ENCODE measurements at places on chromosomes 11 and 22. TPM values are rescaled to one million over a fixed set of nuclear protein-coding genes. Genes with fewer than 3 reads are reported as not detected.

The KCNE3 gene
- not detected for total RNA-seq

The COA4 gene
- total RNA-seq: 81.9 TPM

The MYBPC3 gene
- total RNA-seq: not detected

The TPBGL gene
- 0.07 TPM for total RNA-seq

The SNX32 gene
- total RNA-seq: 1.7 TPM

- no peak for DNase-seq
- H3K27me3 ChIP-seq: no peaks in the 10 kb centered on the region
- no peak overlapping the region for H3K27ac ChIP-seq
- no peak overlapping the region for H3K4me3 ChIP-seq
- H3K36me3 ChIP-seq: no peaks in the 10 kb centered on the region
- H3K4me1 ChIP-seq: no peaks in the 10 kb centered on the region
These were observed 351.8 kb upstream of the ANO3 start for GRCh38 chr11:25980091-25980490.

DNA sequence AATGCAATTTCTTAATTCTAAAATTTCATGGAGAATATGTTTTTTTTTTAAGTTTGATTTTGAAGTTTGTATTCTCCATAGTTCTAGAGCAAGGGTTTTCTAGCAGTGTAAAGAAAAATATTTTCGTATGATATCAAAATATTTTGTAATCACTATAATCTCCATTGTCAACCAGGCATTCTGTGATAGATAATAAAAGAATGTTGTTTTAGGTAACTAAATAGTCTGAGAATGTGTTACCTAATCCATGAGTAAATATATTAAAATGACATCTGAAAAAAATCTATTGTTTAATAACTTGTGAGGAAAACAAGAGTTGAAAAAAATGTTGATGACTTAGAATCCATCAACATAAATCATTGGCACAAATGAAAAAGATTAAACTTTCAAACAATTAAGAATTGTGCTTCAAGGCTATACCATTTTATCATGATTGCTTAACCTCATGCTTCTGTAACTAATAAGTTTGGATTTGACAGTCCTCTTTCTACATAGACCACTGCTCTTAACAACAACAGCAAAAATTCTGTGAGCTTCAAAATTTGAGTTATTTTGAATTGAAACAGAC is 2211.8 kb downstream of the LRRC4C start:
- no peaks in the 10 kb centered on the region for H3K27me3 ChIP-seq
- no peaks in the 10 kb centered on the region for H3K4me1 ChIP-seq
- no peak for DNase-seq
- H3K27ac ChIP-seq: no peak overlapping the region
- H3K4me3 ChIP-seq: no peak overlapping the region

DNA sequence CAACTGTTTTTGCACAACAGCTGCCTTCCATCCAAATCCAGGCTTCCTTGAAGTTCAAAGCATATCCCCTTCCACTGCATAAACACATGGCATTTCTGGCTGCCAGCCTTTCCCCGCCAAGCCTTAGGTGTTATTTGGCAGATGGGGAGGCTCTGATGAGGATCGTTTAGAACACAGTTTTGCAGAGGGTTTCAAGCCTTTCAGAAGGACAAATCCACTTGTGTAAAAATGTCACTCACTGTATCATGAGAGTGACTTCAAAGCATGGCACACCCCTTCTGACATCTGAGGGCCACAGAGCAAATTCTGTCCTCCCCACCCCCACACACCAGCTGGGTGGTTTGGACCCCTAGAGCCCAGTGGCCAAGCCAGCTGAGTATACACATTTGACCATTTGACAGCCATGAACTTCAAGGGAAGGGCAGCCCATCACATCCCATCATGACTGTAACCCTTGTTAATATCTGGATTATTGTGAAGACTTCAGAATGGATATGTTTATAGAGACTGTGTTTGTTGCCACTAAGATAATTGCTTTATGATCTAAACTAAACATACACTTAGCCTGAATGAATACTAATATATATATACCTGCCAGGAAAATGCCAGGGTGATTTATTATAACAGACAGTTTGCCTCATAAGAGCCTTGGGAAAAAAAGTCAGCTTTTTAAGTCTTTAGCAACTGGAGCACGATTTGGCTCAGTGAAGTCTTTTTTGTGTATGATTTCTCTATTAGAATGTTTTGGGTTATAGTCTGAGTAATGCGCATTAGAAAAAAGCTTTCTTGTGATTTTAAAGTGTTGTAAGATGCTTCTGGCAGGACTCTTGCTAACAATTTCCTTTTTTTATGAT is 31.9 kb downstream of the FBLN1 start:
- no peaks in the 10 kb centered on the region for H3K36me3 ChIP-seq
- H3K27me3 ChIP-seq: peaks cover 8% of the 10 kb centered on the region
- DNase-seq: no peak

GRCh38 chr11:6626971-6627761 is 7.9 kb upstream of the TPP1 start:
- H3K27me3 ChIP-seq: no peaks in the 10 kb centered on the region
- H3K27ac ChIP-seq: peak overlapping the region; percentile 82
- peaks cover 20% of the 10 kb centered on the region for H3K4me1 ChIP-seq
- no peaks in the 10 kb centered on the region for H3K36me3 ChIP-seq

GRCh38 chr11:117900720-117901440 is 24.4 kb upstream of the FXYD6 start:
- no peak overlapping the region for H3K4me3 ChIP-seq
- H3K36me3 ChIP-seq: no peaks in the 10 kb centered on the region
- H3K27me3 ChIP-seq: peaks cover 13% of the 10 kb centered on the region
- H3K4me1 ChIP-seq: peaks cover 9% of the 10 kb centered on the region
- H3K27ac ChIP-seq: no peak overlapping the region
- DNase-seq: no peak

DNA sequence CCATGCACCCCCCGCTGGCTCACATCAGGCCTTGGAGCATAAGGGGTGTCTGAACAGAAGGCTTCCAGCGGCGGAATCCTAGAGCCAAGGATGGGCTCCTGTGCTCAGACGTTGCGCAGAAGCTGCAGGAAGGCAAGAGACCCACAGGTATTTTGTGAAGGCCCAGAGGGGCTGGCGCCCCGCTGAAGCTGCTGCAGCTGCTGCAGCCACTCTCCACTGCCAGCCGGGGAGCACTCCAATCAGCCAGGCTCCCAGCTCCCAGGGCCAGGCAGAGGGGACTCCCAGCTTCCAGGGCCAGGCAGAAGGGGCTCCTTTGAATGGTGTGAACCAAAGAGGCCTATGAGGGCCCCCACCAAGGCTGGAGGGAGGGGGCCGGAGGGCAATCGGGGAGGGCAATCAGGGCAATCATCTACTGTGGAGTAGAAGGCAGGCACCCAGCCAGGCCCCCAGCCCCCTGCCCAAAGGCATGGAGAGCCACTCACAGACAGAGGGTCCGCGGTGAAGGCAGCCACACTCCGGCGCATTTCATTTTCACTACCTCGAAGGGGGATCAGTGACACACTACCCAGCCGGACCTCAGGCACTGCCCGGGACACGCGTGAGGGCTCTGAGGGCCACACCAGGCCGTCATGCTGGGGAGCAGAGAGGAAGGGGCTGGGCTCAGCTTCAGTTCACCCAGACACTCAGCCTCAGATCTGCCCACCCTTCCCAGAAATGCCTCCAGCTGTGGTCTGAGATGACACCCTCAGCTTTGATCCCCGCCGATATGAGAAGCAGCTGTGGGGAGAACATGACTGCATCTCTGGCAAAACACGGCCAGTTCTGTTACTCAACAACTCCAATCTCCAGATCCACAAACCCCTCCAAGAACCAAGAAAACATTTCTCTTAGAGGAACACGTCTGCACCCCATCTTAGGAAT is 11.6 kb upstream of the PDE2A start:
- H3K27me3 ChIP-seq: no peaks in the 10 kb centered on the region
- peaks cover 9% of the 10 kb centered on the region for H3K36me3 ChIP-seq
- peak overlapping the region; percentile 64 for H3K27ac ChIP-seq
- peak overlapping the region; percentile 2 for H3K4me3 ChIP-seq

- H3K4me1 ChIP-seq: no peaks in the 10 kb centered on the region
- no peak for DNase-seq
- H3K4me3 ChIP-seq: no peak overlapping the region
- H3K27me3 ChIP-seq: no peaks in the 10 kb centered on the region
- no peaks in the 10 kb centered on the region for H3K36me3 ChIP-seq
These were observed 478.3 kb upstream of the ISX start for GRCh38 chr22:34587357-34588356.

GRCh38 chr22:17951315-17951714 is 73.0 kb downstream of the MICAL3 start:
- no peaks in the 10 kb centered on the region for H3K27me3 ChIP-seq
- H3K27ac ChIP-seq: no peak overlapping the region
- no peaks in the 10 kb centered on the region for H3K4me1 ChIP-seq
- no peak overlapping the region for H3K4me3 ChIP-seq
- DNase-seq: no peak

DNA sequence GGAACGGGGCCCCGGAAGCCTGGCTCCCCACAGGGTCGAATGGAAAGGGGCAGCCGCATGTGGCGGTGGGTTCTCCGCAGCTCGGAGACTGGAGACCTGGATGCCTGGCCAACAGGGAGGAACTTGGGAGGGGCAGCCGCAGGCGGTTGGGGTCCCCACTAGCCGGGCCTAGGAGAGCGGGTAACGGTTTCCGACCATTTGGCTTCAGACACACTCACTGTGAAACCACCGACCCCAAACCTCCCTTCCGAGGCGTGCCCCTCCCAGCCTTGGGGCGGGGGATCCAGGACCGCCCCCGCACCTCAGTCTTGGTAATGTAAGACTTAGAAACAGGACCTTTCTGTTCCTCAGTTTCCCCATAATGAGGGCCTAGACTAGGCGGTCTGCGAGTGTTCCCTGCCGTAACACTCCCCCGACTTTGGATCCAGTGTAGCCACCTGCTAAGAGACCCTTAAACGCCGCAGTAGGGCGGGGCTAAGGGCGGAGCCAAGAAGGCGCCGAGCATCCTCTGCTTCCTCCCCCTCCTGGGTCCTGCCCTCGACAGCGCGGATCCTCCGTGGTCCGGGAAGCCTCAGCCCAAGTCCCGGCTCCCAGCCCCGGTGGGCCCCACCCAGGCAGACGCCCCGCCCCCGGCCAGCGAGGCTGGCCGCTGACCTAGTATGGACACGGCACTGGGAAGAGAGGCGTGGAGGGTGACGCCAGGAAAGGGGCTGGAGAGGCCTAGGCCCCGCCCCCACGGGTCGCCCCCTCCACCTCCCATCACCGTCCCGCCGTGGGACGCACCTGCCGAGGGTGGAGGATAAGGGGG is 1.8 kb upstream of the RASGRP2 start:
- H3K4me1 ChIP-seq: peaks cover 30% of the 10 kb centered on the region
- H3K36me3 ChIP-seq: peaks cover 5% of the 10 kb centered on the region
- H3K27ac ChIP-seq: peak overlapping the region; percentile 95
- H3K27me3 ChIP-seq: no peaks in the 10 kb centered on the region

DNA sequence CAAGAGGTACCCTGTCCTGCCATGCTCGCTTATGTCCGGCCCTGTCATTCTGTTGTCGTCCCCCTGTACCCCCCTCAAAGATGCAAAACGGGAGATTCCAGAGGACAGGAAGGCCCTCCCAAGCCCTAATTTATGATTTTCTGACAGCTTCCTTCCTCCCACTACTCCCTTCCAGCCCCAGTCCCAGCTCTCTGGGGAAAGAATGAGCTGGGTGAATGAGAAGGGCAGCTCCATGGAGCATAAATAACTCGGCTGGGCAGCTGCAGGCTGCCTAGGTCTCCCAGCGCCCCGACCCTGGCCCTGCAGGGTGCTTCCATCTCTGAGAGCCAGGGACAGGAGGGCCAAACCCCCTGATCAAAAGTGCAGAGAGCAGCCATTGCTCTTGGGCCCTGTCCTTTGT is 3.9 kb upstream of the EMID1 start:
- no peak overlapping the region for H3K4me3 ChIP-seq
- no peaks in the 10 kb centered on the region for H3K36me3 ChIP-seq
- peaks cover 32% of the 10 kb centered on the region for H3K4me1 ChIP-seq
- no peak for DNase-seq
- peak overlapping the region; percentile 88 for H3K27ac ChIP-seq

- no peak for DNase-seq
- H3K27me3 ChIP-seq: no peaks in the 10 kb centered on the region
- H3K36me3 ChIP-seq: no peaks in the 10 kb centered on the region
- no peak overlapping the region for H3K27ac ChIP-seq
These were observed 225.0 kb upstream of the UBASH3B start for GRCh38 chr11:122430490-122430889.

- peaks cover 3% of the 10 kb centered on the region for H3K36me3 ChIP-seq
- peaks cover 16% of the 10 kb centered on the region for H3K4me1 ChIP-seq
- no peak overlapping the region for H3K27ac ChIP-seq
- no peak overlapping the region for H3K4me3 ChIP-seq
These were observed 2.7 kb upstream of the TMPRSS6 start for GRCh38 chr22:37112084-37112728.

GRCh38 chr11:776561-777287 is 563 bp downstream of the GATD1 start:
- DNase-seq: no peak
- H3K27me3 ChIP-seq: no peaks in the 10 kb centered on the region
- peak overlapping the region; percentile 87 for H3K27ac ChIP-seq
- H3K4me1 ChIP-seq: peaks cover 33% of the 10 kb centered on the region
- peaks cover 3% of the 10 kb centered on the region for H3K36me3 ChIP-seq

DNA sequence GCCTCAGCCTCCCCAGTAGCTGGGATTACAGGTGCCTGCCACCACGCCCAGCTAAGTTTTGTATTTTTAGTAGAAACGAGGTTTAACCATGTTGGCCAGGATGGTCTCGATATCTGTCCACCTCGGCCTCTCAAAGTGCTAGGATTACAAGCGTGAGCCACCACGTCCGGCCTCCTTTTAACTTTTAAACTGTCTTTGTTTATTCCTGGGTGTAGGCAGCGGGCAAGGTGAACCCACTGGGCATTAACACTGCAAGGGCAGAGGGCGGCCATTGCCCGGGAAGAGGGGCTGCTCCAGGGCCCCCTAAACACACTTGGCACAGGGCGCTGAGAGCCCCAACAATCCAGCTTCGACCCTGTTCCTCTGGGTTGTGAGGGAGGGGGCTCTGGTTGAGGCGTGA is 693.6 kb downstream of the BRD1 start:
- no peaks in the 10 kb centered on the region for H3K36me3 ChIP-seq
- DNase-seq: no peak
- no peaks in the 10 kb centered on the region for H3K4me1 ChIP-seq
- H3K27ac ChIP-seq: no peak overlapping the region
- no peaks in the 10 kb centered on the region for H3K27me3 ChIP-seq

DNA sequence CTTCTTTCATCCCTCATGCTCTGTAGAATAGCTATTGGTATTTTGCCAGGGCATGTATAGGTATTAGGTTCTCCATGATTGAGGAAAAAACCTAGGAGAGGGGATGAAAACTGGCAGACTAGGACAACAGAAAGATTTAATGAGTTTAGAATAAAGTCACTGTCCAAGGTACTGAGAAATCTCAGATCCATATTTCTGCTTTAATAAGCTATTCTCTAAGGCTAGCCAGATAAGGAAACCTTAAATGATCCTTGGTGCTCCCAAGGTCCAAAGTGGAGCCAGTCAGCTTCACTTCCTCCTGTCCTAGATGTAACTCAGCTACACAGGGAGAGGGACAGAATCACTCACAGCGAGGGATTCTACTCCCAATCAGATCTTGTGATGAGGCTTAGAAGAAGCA is 13.7 kb upstream of the CSNK2A3 start:
- no peak overlapping the region for H3K27ac ChIP-seq
- no peaks in the 10 kb centered on the region for H3K36me3 ChIP-seq
- DNase-seq: no peak
- H3K27me3 ChIP-seq: peaks cover 11% of the 10 kb centered on the region

GRCh38 chr11:33699515-33700062 is 1.0 kb downstream of the C11orf91 start:
- H3K27ac ChIP-seq: no peak overlapping the region
- H3K4me3 ChIP-seq: peak overlapping the region; percentile 80
- DNase-seq: no peak
- H3K27me3 ChIP-seq: peaks cover 33% of the 10 kb centered on the region
- H3K36me3 ChIP-seq: no peaks in the 10 kb centered on the region

GRCh38 chr11:122375687-122376399 is 259.8 kb upstream of the BLID start:
- no peaks in the 10 kb centered on the region for H3K36me3 ChIP-seq
- peaks cover 4% of the 10 kb centered on the region for H3K4me1 ChIP-seq
- peaks cover 5% of the 10 kb centered on the region for H3K27me3 ChIP-seq
- H3K27ac ChIP-seq: no peak overlapping the region
